ENCODE measurements at places on chromosomes 2 and 18.

DNA sequence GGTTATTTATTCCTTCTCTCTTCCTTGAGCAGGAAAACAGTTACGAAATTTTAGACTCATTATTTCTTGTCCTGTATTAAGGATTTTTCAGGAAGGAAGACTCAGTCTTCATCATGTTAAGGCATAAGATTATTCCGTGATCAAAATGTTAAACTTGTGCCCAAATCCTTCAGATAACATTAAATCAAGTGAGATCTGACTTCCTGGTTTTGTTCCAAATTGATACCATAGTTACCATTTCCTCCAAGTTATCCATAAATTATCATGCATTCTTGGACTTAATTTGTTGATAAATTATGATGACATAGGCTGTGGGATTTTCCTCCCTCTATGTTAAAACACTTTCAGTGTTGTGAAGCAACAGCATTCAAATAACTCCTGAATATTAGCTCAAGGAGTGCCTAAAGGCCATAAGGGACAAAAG is 31.9 kb downstream of the EFEMP1 start:
- DNase-seq, result no peak

GRCh38 chr2:31236433-31237205 is 2.7 kb downstream of the EHD3 start:
- DNase-seq, result no peak

- DNase-seq, result no peak
Measured at GRCh38 chr2:219542931-219543595, 546 bp downstream of the CHPF start.

GRCh38 chr18:59885579-59886163 is 14.1 kb upstream of the PMAIP1 start:
- no peak for DNase-seq

- no peak for DNase-seq
Measured at GRCh38 chr2:239626961-239627592, 226.3 kb upstream of the HDAC4 start.

DNA sequence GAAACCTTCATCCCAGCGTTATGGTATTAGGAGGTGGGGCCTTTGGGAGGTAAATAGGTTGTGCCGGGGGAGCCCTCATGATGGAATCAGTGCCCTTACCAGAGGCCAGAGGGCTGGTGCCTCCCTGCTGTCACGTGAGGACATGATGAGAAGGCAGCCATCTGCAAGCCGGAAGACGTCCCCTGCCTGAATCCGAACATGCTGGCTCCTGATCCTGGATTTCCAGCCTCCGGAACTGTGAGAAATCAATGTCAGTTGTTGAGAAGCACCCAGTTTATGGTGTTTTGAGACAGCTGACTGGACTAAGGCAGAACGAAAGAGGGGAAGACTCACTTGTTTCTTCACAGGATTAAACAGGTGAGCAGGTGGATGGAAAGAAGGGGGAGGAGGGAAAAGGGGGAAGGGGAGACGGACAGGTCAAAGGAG is 13.0 kb upstream of the KLF11 start:
- no peak for DNase-seq

- DNase-seq, result peak; percentile 88
Measured at GRCh38 chr18:74498712-74499627, 2.8 kb downstream of the CNDP2 start.

DNA sequence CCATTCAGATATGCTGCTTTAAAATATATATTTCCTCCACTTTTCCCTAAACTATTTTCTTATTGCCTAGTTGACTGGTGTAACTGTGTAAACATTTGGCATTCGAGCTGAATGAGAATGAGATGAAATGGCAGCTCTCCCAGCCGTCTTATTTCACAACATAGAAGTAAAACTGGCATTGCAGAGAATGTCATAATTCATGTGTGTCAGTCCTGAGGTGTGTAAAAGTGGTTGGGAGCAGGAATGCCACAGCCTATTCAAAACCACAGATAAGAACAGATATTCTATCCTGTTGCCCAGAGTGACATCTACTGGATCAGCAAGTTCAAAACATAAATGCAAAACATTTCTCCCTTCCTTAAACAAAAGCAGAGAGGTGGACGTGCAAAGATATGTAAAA is 565.5 kb upstream of the CHAC2 start:
- DNase-seq, result no peak

DNA sequence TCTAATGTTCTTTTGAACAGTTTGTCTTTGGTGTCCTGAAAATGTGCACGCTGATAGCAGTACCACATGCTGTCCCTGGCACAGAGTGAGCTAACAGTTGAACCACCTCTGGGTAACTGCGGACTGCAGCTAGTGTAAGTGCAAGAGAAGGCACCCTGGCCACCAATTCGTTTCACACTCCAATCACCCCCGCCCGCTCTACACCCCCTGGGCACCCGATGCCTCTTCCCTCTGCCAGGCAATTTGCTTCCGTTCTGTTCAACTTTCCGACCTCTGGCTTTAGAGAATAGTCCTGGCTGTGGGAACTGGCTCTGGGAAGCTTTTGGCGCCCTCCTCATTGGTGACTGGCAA is 1.4 kb downstream of the DOCK10 start:
- peak; percentile 70 for DNase-seq

DNA sequence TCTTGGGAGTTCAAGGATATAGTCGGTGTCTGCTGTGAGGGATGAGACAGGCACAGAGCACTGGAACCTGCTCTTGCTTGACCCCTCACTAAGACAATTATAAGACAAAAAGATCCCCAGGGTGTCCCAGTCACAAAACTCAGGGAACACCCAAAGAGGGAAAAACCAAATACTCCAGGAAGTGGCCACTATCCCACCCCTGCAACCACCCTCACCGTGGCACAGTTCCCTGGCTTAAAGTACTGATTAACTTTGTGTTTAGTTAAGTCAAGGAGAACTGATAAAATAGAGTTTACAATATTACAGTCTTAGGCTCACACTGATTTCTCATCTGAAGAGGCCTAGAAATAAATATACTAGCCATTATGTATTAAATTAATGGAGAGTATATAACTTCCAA is 13.5 kb downstream of the IL36B start:
- no peak for DNase-seq

- DNase-seq, result no peak
Measured at GRCh38 chr2:8457092-8457481, 224.8 kb upstream of the ID2 start.

DNA sequence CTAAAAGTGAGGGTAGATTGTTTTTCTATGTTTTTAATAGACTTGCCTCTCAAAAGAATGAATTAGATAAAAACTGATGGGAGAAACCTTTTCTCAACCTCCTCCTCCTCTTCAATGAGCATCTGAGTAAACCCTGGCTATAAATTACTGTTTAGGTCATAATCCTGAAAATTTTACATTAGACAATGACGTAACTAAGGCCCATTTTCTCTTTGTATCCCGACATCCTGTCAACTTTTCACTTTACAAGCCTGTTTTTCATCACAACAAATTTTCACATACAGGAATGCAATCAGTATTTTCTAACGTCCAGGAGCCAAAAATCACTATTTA is 1.3 kb downstream of the SPIRE1 start:
- no peak for DNase-seq

- DNase-seq, result no peak
Measured at GRCh38 chr2:118669654-118670053, 177.8 kb downstream of the EN1 start.

GRCh38 chr2:203583701-203584100 is 48.6 kb upstream of the RAPH1 start:
- peak; percentile 56 for DNase-seq

GRCh38 chr2:69390001-69390400 is 3.0 kb upstream of the GFPT1 start:
- DNase-seq, result no peak

GRCh38 chr2:12642859-12643258 is 73.9 kb upstream of the TRIB2 start:
- DNase-seq, result no peak

DNA sequence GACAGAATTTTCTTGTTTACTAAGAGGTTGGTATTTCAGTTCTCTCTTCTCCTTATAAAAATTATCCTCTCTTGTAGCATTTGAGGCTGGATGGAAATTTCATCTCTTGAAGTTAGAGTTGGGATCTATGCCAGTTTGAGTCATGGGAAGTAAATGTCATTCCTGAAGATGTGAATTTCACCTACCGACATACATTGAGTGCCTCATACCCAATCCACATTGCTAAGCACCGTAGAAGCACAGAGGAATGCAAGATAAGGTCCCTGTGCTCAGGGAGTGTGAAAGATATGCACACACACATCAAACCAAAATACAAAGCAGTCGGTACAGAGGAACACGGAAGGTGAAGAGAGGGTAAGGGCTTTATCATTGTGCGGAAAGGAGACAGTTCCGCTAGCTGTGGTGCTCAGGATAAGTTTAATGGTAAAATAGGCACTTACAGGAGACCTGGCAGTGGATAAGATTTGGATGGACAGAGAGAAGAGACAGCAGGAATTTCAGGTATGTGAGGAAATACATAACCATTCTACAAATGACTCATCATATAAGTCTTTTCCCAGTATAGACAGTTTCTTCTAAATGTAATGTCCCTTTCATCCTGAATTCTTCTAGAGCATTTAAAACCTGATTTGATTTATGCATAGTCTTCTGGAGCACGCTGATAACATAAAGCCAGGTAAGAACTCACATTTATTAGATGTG is 205.3 kb upstream of the ST6GAL2 start:
- no peak for DNase-seq

- no peak for DNase-seq
Measured at GRCh38 chr2:127887776-127888130, 2.0 kb upstream of the AMMECR1L start.

GRCh38 chr2:8677646-8678592 is 3.9 kb upstream of the ID2 start:
- peak; percentile 48 for DNase-seq

GRCh38 chr2:19365126-19365525 is 6.7 kb upstream of the OSR1 start:
- DNase-seq, result no peak

DNA sequence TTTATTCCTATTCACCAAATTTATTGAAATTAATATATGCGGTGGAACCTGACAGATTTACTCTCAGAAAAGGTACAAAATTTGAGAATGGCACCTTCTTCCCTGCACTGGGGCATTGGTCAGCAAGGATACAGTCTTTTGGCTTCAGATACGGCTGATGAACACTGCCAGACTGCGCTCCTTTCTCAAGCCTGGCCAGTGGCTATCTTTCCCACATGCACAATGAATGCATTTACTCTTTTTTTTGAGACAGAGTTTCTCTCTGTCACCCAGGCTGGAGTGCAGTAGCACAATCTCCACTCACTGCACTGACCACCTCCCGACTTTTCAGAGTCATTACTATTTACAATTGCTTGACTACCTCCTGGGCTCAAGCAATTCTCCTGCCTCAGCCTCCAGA is 61.6 kb downstream of the MOB4 start:
- DNase-seq, result no peak

DNA sequence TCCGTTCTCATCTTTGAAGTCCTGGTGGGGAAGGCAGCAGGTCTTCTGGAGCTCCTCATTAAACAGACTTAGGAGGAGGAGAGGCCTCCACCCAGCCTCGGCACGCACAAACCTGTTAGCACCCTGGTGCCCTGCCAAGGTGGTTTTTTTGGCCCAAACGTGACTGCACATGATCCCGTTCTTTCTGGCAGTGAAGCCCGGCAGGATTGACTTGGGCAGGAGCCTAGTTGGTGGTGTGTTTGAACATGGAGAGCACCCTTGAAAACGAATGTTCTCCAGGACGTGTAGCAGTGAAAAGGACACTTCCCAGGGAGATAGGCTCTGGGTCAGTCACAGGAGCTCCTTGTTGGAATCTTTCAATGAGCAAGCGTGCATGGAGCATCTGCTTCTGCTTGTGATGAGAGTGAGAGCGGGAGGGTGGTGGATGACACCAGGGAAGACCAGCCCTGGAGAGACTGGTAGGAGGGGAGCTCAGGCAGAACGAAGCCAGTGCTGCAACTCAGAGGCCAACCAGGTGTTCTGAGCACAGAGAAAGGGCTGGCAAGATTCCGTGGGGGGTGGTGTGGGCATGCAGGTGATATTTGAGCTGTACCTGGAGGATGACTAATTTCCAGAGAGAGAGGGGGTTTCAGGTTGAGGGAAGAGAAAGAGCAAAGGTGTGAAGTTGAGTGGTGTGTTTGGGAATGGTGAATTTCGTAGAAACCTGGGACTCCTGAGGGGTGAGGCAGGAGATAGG is 73.8 kb downstream of the TANC1 start:
- no peak for DNase-seq

DNA sequence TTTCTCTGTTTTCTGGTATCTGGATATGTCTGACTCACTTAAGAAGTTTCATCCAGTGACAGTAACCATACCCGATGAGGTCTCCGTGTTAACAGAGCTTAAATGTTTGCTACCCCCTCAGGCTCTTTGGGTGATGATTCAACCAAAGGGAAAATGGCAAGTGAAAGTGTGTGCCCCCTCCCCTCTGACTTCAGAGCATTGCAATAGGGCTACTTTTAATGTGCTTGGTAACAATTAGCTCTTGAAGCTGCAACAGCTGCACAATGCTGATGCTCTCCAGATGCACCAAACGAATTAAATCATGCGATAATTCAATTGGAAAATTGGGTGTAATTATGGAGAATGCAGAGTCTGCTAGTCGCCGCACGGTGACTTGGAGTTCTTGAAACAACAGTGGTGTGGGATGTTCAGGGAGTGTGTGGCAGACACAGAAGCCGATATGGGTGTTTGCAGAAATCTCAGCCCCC is 270.7 kb downstream of the ALK start:
- DNase-seq, result no peak

GRCh38 chr2:11746807-11747459 is 501 bp downstream of the LPIN1 start:
- no peak for DNase-seq

- DNase-seq, result no peak
Measured at GRCh38 chr18:10274301-10274700, 180.1 kb upstream of the APCDD1 start.

DNA sequence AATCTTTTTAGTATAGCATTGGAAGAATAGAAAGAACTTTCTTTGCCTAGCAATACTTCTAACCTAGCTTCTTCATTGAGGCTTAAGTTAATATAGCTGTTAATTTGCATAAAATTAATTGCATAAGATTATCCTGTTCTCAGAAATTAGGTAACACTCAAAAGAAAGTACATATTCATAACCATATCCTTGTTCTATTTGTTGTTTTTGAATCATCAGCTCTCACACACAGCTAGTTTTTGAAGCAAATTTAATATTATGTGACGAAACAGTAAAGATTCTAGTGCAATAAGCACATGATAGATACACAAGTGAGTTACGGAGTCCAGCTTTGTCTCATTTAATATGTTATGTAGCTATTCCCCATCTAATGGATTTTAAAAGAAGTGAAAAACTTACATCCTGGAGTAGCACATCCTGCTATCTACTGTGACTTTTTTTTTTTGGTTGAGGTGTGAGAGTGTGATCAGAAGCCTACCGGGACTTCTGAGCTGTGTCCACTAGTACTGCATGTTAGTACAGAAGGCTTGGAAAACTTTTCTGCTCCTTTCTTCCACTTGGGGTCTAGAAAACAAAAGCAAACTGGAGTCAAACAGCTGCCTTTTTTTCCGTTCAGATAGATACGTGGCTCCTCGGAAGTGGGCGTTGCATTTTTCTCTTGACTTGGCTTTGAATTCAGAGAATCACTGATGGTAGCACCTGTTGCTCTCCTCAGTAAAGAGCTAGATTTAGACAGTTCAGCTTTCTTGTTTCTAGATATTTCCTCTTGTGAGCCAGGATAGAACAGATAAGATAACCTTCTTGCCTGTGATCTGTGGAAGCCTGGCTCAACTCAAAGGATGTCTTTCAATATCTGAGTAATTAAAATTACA is 27.2 kb downstream of the KDM3A start:
- DNase-seq, result no peak
